SJCRH30 (cell line): ENCODE measurements at places on chromosomes 1 and 21.

- no peak for DNase-seq
Measured at GRCh38 chr1:204883405-204883804, 12.7 kb downstream of the NFASC start.

- no peak for DNase-seq
Measured at GRCh38 chr1:59015708-59016107, 231.9 kb upstream of the JUN start.

- DNase-seq = no peak
Measured at GRCh38 chr1:245953876-245954660, 553.0 kb downstream of the SMYD3 start.

DNA sequence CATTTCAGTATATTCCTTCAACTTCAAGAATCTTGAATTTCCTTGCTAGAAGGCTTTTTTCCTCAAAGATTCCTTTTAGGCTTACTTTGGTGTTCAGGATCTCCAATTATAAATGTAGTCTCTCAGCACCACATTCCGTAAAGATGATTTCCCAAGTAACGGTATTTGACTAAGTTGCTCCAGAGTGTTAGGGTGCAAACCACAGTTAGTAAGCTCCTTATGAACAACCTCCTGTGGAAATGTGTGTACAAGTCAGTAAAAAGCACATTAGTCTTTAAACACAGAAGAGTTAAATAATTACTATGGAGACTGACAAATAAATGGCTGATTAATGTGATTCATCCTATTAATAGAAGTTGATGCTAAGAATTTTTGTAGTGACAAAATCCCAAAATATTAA, 10.3 kb downstream of the DONSON start:
- no peak for DNase-seq

DNA sequence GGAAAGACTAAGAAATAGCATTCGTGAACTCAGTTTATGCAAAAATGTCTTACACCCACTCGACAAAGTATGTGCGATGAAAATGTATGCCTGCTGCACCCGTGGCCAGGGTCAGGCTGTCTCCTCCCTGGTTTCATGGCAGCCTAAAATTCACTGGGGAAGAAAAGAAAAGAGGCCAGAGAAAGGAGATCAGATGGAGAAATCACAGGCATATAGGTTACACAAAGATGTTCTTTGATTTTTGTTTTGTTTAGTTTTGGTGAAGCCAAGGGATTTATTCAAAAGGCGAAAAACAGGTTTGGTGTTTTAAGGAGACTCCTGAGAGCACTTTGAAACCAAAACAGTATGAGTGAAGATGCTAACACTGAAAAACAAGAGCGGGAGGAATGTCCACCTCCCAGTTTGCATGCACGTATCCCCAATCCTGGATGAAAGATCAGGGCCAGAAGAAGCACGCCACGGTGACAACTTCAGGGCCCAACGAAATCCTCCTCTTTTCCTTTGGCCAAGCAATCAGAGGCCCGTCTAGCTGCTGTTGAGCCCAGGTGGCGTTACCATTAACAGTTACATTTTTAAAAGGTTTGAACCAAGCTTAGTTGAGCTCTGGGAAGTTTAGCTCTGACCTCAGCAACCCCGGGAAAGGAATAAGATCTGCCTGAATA, 992 bp upstream of the SSX2IP start:
- no peak for DNase-seq

DNA sequence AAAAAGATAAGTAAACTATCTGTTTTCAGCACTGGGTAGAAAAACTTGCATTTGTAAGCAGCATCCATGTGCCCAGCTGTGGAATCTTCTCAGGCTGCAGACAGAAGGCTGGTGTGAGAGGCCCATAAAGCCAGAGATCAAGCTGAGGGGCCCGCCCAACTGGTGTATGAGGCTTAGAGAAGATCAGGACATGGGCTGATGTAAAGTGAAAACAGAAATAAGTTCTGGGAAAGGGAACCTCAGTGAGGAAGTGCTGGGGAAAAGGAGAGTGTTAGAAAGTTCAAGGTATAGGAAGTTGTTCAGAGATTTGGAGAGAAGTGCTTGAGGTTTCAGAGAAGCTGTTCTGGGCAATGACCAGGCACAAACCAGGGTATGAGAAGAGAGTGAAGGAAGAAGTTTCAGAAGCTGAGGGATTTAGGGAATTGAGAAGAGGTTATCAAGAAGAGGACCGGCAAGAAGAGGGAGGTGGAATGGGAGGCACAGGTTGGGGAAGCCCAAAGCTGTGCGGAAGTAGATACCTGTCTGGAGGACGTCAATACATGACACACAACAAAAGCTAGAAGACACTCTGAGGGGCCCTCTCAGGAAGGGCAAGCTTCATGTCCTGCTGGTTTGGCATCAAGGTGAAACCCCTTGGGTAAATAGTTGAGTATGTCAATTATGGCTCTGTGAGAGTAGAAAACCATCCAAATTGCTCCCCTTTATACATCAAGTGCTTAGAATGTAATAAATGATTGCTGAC, 2.7 kb upstream of the CD5L start:
- no peak for DNase-seq

DNA sequence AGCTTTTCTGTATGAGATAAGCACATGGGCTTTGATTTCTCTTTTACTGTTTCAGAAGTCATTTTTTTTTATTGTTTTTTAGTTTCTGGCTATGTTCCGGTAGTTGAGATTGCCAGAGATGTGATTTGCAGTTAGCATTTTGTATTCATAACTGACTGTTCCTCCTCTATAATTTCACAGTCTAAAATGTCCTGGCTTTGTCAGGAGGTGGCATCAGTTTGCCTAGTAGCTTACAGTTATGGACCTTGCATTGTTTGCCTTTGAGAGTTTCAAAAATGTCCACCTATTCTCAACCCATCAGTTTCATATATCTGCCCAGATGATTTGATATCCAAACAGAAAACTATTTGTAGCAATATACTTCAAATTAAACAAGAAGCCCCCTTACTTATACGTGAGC, 39.5 kb upstream of the ST6GALNAC3 start:
- no peak for DNase-seq

DNA sequence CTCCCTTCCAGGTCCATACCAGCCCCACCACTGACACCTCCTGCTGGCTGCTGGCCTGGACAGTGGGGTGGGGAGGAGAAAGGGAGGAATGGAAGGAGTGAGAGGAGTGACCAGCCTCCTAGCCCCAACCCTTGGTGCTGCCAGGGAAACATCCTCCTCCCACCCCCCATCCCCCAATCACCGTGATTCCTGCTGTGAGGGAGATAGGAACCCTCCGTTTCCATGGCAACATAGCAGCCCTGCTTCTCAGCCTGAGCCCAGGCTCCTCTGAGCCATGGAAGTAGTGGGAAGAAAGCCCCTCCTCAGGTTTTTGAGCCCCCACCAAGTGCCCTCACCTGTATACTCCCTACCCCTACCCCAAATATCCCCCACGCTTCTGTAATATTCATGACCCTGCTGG, 44.4 kb upstream of the SCMH1 start:
- DNase-seq = no peak

- peak; percentile 16 for DNase-seq
Measured at GRCh38 chr1:198199105-198199504, 42.3 kb downstream of the NEK7 start.

DNA sequence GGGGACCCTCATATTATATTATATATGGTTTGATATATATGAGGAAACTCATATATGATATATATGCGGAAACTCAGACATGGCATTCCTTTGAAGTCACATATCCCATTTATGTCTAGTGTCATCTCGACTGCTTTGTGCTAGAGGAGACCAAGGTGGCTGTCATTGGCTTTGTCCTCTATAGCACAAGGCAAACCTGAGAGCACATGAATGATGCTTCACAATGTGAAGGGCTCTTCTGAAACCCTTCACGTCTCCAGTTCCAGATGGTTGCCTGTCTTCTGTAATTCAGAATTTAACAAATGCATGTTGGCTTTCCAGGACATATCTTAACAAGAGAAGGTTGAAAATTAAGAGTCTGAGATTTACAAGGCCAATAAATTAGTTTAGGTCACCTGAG, 303.6 kb downstream of the BARHL2 start:
- no peak for DNase-seq

- peak; percentile 65 for DNase-seq
Measured at GRCh38 chr1:203271962-203272632, 33.2 kb upstream of the BTG2 start.

DNA sequence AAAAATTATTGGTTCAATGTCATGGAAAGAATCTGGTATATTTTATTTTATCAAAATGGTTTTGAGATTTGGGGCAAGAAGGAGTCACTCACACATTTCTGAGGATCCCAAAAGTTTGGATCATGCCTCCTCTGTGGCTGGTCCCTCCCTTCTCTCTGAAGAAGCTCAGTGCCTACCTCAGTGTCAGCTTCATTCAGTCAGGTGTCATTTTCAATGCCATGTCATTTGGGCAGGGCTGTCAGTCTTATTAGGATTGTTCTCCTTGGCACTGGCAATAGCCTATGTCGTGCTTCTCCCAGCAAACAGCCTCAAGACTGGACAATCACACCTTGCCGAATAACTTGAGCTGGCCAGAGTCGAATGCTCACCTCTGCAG, 264.5 kb upstream of the CAMK1G start:
- no peak for DNase-seq

- DNase-seq = peak; percentile 86
Measured at GRCh38 chr1:1212780-1213344, 1.1 kb downstream of the TNFRSF4 start.

DNA sequence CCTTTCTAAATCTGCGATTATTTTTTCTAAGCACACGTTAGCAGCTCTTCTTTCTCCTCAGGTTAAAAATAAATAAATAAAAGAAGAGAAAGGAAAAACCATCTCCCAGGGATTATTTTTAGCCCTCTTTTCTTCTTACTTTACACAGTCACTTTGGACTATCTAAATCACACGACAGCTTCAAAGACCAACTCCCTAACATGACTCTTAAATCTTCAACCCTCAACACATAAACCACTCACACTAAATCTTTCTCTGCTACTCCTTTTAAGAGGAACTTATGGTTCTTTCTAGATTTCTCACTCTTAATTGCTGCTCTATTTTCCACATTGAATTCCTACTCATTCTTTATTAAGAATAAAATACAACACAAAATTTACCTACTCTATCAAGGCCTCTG, 1095.0 kb upstream of the B3GALT2 start:
- DNase-seq = no peak

DNA sequence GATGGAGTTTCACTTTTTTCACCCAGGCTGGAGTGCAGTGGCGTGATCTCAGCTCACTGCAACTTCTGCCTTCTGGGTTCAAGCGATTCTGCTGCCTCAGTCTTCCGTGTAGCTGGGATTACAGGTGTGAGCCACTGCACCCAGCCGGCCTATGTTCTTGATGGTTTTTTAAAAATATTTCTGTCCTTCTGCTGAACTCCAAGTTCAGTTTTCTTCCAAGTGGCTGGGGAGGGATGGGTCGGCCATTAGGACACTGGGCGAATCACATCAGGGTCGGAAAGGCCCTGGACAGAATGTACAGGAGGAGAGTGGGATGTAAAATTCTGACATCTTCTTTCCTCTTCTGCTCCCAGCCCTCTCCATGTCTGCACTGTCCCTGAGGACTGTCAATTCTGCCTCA, 289.6 kb downstream of the PTPRU start:
- no peak for DNase-seq

- no peak for DNase-seq
Measured at GRCh38 chr1:55249646-55250398, 34.7 kb upstream of the USP24 start.

- no peak for DNase-seq
Measured at GRCh38 chr1:185419718-185420117, 102.7 kb upstream of the IVNS1ABP start.

GRCh38 chr1:24861821-24862727, 68.0 kb downstream of the RUNX3 start:
- DNase-seq = peak; percentile 39

DNA sequence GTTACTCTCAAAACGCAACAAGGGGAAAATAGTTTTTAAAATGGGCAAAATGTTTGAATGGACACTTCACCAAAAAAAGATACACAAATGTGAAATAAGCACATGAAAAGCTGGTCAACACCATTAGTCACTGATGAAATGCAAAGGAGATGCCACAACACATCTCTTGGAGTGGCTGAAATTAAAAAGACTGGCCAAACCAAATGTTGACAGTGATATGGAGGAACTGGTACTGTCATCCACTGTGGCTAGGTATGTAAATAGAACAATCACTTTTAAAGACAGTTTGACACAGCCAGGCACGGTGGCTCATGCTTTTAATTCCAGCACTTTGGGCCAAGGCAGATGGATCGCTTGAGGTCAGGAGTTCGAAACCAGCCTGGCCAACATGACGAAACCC, 91.1 kb downstream of the POFUT2 start:
- no peak for DNase-seq

DNA sequence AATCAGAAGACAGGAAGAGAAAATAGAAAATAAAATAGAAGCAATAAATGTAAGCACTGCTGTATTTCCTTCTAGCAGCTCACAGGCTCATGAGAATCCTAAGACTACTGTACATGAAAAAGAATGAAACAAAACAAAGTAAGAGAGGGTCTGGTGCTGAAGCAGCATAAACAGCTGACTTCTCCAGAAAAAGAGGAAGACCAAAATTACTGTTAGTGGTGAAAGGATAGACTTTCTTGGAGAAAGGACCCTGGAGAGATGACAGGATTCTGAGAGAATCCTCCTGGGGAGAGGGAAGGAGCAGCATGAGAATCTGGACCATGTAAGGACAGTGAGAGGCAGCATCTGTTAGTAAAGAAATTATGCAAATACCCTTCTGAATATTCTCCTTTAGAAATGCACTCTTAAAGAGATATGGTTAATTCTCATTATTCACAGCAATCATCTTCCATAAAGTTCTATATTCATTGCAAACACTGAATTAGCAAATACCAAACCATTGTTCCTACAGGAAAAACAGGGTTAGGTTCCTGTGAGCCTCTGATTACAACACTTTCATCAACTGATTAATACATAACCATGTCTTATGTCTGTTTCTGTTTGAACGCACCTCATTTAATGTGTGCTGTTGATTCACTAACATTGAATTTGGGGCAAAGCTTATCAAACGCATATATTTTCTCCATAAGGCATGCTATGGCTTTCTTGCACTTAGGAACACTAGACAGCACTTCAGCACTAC, 17.0 kb downstream of the SLC25A24 start:
- no peak for DNase-seq

DNA sequence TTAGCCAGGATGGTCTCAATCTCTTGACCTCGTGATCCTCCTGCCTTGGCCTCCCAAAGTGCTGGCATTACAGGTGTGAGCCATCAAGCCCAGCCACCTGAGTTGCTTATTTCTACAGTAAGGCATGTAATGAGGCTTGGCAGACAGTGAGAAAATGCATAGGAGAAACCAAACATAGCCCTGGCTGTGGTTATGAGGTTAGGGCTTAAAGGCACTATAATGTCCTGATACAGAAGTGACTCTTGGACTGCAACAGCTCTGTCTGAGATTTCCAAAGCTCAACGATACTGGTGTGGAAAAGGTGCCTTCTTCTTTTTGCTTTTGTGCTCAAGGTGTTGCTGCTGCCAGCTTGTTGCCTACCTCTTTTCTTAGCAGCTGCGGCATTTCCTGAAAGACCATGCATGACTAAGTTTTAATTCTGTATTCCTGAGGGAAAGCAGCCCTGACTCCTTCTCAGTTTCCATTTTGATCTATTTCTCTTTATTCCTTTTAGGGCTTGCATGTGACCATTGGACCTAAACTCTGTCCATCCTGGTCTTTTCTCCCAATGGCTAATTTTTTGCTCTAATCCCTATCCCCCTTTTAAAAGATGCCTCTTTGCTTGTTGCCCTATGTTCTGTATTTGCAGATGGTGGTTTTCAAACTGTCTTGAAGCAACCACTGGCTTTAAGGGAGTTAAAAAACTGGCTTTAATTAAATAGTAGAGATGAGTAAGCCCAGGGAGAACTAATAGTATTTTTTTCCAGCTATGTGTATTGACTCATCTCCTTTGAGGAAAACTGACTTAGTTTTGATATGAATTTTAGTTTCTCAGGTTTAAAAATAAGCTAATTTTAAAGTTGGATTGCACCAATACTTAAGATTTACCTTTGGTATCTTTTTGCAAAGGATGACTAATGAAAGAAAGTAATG, 70.3 kb downstream of the KIF1B start:
- DNase-seq = no peak
